Kasumi-1 (cell line): ENCODE measurements at places on chromosomes 16 and 17.

DNA sequence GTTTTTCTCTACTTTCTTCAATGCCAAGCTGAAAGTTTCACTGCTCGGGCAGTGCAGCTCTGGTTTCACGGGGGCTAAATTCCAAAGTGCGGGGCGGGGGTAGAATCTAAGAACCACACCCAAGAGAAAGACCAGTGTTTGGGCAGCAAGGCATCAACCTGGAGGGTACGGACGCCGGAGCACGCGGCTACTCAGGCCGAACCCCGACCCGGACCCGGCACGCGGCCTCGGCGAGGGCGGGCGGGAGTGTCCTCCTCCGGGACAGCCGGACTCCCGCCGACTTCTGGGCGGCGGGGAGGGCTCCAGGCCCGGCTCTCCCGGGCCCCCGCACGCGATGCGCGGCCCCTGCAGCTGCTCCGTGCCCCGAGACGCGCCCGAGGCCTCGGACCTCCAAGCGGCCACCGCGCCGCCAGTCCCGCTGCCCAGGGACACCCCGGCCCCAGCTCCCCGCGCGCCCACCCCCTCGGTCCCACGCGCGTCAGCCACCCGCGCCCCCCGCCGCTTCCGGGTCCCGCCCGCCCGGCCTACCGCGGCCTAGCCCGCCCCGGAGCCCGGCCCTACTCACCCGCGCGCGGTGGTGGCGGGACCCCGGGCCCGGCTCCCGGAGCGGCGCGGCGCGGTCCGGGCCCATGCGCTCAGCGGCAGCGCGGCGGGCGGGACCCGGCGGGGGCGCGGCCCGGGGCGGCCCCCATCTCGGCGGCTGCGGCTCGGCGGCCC is 561 bp downstream of the AXIN1 start:
- no peak for DNase-seq

DNA sequence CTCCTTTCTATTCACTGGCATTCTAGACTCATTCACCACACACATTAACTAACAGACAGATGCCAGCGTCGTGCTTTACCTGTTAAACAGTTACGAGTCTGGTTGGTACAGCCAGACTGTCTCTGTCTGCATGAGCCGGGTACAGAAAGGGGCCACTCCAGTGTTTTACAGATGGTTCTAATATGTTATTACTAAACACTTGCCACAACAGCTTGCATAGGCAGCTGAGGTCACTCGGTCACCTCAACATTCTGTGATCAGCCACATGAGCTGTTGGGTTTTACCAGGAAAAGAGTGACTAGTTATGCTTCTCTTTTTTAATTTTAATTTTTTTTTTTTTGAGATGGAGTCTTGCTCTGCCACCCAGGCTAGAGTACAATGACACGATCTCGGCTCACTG is 25.2 kb downstream of the CD300A start:
- DNase-seq, result no peak

GRCh38 chr17:76537288-76537577 is 276 bp downstream of the CYGB start:
- DNase-seq, result no peak

GRCh38 chr17:81831563-81831956 is 1.5 kb downstream of the MCRIP1 start:
- DNase-seq, result peak; percentile 67

DNA sequence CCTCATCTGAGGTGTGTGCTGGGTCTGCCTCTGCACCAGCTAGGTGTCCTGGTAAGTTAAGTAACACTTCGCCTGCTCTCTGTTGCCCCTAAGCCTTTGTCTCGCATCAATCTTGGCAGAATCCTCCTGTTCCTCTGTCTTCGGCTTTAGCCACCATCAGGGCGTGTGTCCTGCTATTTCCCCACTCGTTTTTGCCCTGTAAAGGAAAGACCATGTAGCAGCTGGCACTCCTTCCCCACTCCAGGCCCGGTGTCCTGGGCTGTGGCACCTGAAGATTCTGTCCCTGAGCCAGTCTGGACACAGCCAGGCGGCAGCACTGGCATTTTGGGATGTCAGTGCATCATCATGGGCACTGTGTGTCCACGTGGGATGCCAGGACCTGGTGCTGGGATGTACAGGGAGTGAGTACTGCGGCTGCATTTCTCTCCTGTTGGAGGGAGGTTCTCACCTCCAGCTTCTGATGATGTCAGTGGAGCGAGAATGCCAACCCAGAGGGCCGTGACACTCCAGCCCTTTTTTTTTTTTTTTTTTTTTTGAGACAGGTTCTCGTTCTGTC is 26.2 kb upstream of the FOXK2 start:
- DNase-seq, result no peak

- no peak for DNase-seq
Measured at GRCh38 chr16:3791701-3792100, 74.4 kb upstream of the TRAP1 start.

DNA sequence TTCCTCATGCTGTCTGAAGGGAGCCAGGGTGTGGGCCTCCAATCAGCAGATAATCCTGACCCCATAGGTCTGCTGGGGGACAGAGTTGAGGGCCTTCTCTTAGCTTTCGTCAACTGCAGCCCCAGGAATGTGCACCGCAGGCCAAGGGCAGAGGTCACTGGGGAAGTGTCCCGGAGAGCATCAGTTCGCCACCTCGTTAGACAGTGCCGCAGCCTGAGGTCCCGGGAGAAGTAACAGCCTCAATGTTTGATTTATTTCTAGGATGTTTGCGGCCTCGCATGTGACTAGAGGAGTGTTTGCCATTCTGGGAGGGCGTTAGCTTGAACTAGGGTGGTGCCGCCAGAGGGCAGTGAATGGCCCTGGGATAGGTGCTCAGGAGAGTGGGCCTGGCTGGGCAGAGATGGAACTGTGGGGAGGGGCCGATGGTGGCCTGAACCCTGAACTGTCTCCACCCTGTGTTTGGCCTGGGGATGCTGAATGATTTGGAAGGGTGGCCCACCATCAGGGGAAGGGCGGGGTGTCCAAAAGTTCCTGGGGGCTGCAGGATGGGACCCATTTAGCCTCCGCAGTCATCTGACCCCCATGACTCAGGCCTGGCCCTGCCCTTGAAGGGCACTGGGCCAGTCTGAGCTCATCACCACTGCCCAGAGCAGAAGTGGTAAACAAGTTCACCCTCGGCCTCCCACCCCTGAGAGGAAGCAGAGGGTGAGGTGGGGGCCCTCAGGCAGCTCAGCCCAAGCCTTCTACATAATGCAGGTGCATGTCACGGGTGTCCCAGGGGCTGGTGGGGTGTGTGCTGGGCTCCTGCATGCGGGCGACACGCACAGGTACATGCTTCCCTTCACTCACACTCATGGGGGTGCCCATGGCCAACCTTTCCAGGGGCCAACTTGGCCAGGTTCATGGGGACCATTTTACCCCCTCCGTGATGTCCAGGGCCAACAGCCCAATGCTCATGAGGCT is 12.4 kb upstream of the TAC4 start:
- no peak for DNase-seq

DNA sequence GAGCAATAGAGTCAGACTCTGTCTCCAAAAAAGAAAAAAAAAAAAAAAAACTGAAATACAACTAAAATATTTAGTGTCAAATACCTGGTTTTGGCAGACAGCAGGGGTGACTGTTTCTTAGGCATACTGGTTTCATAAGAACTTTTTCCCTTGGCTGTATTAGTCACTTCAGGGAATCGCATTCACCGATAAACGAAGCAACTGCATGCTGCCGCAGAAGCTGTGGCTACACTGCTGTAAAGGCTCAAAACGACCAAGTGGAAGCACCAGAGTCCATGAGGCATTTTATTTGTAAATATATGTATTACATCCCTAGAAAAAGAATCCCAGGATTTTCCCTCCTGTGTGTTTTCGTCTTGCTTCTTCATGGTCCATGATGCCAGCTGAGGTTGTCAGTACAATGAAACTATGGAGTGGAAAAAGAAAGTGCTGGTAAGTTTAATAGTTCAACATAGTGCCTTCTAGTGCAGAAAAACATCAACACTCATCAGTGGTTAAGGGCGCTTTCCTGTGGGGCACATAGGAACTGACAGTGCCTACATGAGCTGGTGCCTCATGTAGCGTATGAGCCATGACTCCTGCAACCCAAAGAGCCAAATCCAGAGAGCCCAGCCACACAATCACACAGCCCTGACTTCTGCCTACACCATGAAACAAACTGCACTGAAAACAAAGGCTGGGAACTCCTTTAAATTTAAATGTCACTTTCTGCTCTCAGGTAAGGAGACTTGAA is 7.3 kb downstream of the RPS15A start:
- no peak for DNase-seq

GRCh38 chr16:27289669-27290068 is 21.1 kb upstream of the NSMCE1 start:
- no peak for DNase-seq

- no peak for DNase-seq
Measured at GRCh38 chr16:76386784-76387183, 109.6 kb downstream of the CNTNAP4 start.

DNA sequence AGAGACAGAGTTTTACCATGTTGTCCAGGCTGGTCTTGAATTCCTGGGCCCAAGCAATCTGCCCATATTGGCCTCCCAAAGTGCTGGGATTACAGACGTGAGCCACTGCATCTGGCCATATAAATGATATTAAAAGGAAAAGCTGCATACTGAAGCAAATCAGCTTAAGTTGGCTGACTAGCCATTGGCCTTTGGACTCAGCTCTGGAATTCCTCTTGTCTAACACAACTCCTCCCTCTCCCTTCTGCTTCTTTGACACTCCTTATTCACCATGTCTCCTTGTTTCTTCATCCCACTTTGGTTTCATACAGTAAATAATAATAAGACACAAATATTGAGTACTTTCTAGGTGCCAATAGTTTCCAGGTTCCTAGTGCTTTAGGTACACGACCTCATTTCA is 7.5 kb downstream of the KRT12 start:
- no peak for DNase-seq

DNA sequence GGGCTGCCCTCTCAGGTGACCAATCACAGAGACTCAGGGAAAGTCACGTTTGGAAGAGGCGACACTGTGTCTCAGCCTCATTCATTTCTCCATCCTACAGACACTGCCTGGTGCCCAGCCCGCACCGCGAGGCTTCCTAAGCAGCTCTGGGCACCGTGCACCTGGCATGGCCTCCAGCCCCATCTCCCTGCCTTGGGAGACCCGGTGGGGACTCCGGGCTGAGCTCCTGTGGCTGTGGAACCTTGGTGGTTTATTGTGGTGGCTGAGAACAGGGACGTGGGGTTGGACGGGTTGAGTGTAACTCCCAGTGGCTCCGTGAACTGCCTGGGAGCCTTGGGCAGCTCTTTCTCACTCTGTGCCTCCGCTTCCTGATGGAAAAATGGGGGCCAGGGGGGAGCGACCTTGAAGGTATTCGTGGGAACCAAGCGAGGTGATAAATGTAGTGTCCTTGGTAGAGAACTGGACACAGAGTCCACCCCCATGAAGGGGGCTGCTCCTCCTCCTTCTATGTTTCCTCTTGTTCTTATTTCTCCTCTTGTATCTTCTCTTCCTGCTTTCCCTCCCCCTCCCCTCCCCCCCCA is 215.4 kb downstream of the SEC14L1 start:
- DNase-seq, result no peak

DNA sequence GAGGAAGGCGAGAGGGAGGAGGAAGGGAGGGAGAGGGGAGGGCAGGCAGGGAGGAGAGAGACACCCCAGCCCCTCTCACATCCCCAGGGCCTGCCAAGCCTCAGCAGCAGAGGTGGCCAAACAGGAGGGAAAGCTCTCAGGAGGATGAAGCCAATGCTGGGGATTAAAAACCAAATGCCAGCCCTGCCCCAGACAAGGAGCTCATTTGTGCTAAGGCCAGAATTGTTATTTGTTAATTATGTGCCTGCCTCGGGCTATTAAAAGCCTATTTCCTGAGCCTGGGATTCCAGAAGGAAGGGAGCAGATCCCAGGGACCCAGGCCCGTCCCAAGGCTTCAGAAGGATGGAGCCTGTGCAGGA is 27.9 kb upstream of the GINS2 start:
- no peak for DNase-seq

DNA sequence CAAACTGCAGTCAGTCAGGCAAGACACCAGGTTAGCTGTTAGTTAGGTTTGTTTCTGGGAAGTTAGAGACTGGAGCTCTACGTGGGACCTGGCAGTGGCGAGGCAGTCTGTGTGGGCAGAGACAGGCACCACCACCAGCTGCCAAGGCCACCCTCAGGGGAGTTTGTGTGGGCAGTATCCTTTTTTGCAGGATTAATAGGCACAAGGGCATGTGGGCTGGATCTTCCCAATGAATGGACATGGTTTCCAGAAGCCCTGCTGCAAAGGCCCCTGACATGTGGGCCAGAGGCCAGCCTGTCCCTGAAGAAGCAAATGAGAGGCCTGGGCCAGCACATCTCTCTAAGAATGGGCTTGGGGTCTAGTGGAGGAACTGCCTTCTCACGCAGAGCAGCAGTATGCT is 19.2 kb upstream of the SREBF1 start:
- DNase-seq, result no peak

- no peak for DNase-seq
Measured at GRCh38 chr16:10070591-10070990, 111.6 kb downstream of the GRIN2A start.

- DNase-seq, result no peak
Measured at GRCh38 chr17:18246880-18247612, 11.5 kb downstream of the FLII start.

GRCh38 chr17:8294814-8295316 is 335 bp downstream of the SLC25A35 start:
- DNase-seq, result no peak

GRCh38 chr17:64615028-64615677 is 47.0 kb downstream of the SMURF2 start:
- DNase-seq, result no peak

GRCh38 chr16:77722309-77723107 is at the start of gene NUDT7:
Gene NUDT7 (plus strand): TSS chr16:77722514. CDS start chr16:77722583, 69 bp downstream.
- DNase-seq, result peak; percentile 88

DNA sequence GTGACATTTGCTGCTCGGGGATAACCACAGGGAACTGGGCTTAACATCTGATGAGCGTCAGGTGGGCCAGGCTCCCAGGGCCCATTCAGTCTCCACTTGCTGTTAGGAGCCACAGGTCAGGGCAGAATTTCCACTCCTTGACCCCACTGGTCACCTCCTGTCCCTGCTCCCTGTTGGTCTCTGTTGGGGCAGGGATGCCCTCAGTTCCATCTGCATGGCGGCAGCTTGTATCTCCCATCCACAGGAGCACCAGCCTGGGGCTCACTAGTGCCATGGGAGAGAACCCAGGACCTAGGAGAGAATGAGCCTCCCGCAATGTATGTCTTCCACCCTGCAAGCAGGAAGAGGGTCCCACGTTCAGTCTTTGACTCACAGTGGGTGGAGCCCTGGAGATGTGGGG is 212.1 kb downstream of the CCDC182 start:
- DNase-seq, result no peak

DNA sequence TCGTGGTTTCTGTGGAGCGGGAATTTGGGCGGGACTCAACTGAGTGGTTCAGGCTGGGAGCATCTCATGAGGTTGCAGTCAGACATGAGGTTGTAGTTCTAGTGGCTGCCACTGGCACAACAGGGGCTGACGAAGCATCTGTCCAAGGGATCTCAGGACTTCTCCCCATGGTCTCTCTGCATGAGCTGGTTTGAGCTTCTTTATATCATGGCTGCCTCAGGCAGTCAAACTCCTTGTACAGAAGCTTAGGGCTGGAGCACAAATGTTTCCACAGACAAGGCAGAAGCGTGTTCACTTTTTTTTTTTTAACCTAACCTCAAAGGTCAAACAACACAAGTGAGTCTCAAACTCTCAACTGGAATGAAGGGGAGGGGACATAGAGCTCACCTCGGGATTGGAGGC is 243.3 kb downstream of the MSI2 start:
- DNase-seq, result no peak
